ENCODE measurements at places on chromosomes 13 and 19.

DNA sequence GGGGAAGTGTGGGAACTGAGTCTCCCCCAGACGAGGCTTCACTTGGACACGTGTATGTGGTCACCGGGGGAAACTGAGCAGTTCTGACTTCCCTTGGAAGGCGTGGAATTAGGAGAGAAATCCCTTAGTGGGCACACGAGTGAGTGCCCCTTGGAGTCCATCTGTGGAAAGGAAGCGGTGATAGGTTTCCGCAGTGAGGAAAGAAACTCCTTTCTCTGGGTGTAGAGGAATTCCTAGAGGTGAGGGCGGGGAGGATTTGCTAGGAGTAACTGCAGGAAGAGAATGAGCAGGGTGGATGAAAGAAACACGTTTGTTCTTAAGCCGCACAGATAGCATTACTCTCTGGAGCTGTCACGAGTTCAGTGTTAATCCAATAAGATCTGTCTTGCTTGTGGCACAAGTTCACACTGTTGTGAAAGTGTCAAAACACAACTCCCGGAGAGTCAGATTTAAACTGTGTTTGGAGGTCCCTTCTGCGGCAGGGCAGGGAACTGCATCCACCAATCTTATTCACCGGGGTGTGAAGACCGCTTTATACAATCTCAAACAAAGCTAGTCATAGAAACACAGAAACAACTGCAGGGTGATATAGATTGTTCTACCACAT lies 1.2 kb downstream of the KL start:
- peak; percentile 83 for DNase-seq

GRCh38 chr13:78719367-78719766 lies 60.4 kb upstream of the OBI1 start:
- no peak for DNase-seq

DNA sequence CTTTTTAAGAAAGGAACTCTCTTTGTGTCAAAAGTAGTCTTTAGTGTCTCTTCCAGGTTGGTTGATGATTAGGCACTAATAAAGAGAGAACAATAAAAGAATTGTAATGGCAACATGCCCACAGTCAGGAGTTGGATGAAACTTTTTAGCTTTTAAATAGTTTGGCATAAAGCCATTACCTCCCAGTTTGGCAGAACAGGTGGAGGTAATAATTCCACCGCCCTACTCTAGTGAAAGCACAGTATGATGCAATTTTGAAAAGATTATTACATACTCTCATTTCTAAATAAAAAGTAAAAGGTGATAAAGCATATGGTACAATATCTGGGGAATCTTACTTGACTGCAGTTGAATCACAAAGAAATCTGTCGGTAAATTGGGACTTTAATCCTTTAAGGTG lies 497.6 kb downstream of the SUCLA2 start:
- no peak for DNase-seq

DNA sequence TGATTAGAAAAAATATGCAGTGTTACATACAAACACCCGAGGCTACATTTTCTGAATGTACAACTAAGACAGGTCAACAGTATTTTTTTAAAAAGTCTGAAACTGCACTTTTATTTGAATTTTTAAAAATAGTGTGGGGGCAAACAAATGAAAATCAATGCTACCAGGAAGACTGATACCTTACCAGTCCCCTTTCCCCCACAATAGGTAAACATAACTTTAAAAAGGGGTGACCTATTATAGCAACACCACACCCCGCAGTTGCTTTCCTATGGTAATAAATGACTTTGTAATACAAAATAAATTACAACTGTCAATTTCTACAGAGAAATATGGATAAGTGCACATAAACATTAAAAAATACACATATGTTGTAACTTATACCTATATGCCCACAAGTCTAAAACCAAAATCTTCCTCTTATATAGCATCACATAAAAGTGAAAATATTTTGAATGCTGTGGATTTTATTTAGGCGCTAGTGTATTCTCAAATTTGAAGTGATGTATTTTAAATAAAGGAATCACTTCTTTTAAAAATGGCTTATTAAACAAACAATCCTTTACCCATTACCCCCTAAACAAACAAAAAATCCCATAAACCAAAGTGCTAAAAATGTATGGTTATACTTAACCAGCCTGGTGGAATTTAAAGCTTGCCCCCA lies 63.1 kb downstream of the KCNRG start:
- DNase-seq, result no peak

DNA sequence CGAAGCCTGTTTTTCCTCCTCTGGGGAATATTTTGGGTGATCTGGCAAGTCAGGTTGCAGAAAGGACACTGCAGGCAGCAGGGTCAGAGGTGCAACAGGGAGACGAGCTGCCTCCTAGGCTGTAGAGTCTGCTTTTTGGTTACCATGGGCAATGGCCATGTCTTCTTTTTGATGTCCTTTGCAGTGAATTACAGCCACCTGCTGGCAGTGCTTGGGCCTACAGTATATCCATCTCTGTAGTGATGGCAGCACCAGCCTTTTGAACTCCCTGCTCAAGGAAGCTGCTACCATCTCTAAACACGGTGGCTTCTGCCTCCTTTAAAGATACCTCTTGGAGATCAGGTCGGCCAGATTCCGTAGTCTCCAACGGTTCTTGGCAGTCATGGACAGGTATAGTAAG lies 73.9 kb downstream of the WTIP start:
- DNase-seq, result peak; percentile 14

- no peak for DNase-seq
Measured at GRCh38 chr19:53875602-53876325, 6.2 kb upstream of the PRKCG start.

DNA sequence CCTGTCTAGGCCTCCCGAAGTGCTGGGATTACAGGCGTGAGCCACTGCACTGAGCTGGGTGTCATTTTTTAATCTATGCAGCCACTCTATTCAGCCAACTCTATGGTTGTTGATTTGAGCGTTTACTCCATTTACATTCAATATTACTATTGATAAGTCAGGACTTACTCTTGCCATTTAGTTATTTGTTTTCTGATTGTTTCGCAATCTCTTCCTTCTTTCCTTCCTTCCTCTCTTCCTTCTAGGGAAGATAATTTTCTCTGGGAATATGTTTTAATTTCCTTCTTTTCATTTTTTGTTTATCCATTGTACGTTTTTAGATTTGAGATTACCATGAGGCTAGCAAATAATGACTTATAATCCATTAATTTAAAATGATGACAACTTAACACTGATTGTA lies 2056.0 kb downstream of the OLFM4 start:
- DNase-seq, result no peak

GRCh38 chr13:80824229-80824628 lies 483.3 kb upstream of the SPRY2 start:
- no peak for DNase-seq

DNA sequence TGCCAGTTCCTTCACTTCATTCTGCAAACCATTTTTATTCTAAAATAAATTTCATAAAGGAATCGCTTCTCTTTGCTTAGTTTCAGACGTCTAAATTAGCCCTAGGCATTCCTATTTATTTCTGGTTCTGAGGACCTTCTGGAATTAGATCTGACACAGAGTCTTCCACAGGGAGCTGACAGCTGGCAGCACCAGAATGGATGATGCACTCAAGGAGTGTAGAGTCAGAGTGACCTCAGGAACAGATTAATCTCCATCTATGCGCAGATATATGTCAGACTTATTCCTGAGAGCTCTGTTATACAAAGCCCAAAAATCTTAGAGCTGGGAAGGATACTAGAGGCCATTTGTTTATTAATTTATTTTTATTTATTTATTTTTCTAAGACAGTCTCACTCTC lies 450.8 kb downstream of the HS6ST3 start:
- no peak for DNase-seq

DNA sequence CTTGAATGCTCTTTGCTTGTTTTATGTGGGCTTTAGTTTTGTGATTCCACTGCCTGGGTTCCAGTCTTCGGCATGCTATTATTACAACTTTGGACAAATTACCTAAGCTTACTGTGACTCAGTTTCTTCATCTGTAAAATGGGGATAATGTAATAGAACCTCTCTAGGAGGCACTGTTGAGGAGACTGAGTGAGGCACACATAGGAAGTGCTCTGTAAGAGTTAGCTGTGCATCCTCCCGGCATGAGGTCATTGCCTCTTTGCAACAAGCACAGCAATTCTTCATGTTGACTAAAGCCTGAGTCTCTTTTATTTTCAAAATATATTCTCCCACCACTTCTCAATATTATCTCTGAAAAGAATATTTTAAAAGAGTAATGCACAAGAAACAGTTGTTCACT lies 227.4 kb downstream of the DLEU7 start:
- no peak for DNase-seq

DNA sequence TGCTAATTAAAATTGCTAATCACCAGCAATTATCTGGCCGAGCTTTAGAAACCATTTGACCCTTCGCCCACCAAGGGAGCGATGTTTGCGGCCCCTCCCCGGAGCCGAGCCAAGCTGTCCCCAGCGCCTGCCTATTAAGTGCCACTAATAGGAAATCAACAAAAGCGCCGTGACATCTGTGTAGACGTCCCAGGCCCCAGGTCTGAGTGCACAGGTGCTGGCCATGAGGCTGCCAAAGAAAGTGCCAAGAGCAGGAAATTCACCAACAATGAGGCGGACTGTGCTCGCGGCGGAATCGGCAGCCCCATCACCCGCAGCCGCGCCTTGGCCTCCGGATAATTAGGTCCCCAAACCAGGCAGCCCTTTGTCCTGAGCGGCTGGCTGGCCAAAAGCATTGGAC lies 44.5 kb upstream of the SPACA7 start:
- no peak for DNase-seq

DNA sequence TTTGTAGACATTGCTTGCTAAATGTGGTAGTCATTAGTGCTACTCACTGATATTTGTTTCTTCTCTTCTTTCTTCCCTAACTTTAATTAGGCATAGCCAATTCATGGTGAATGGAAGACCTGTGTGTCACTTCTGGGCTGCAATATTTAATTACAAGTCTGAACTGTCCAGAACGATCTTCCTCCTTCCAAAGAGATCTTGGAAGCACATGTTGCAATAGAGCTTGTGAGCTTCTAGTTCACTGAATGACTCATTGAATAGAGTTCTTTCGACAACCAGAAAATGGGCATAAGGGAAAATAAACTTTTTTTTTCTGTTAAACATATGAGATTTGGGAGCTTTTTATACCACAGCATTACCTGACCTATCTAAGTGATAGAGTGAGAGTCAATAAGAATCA lies 1264.6 kb downstream of the PCDH9 start:
- DNase-seq, result no peak

- DNase-seq, result peak; percentile 56
Measured at GRCh38 chr19:7648265-7649014, 11.5 kb downstream of the STXBP2 start.

DNA sequence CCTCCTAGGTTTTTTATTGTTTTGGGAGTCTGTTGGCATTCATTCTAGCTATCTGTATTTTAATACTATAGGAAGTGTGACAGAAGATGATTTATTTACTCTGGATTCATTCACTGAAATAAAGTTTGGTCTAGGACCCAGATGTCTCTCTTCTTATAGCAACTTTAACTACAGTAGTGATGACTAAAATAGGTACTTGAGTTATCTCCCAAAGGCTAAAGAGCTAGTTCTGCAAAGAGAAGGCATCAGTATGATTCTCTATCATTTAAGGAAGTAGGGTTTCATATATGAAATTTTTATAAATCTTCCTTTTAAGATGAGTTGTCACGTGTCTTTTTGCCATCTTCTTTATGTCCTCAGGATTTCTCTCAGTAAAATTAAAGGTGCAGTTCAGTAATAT lies 507.4 kb downstream of the KCTD12 start:
- no peak for DNase-seq
